ENCODE measurements at places on chromosomes 13 and 19.

DNA sequence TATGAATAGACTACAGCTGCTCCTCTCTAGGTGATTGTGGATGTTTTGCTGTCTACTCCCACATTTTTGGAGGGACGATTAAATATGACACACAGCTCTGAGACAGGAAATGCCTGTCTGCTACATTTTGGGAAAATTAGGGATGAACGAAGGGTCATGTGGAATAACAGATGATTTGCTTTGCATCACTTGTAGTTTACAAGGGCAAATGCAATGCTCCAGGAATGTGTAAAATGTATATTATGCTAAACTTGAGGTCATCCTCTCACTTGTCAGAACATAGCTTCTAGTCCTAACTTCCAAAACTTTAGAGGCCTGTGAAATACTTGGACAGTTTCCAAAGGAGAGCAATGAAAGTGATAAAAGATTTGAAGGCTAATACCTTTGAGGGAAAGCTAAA, 284.2 kb upstream of the DACH1 start:
- no peak for DNase-seq

DNA sequence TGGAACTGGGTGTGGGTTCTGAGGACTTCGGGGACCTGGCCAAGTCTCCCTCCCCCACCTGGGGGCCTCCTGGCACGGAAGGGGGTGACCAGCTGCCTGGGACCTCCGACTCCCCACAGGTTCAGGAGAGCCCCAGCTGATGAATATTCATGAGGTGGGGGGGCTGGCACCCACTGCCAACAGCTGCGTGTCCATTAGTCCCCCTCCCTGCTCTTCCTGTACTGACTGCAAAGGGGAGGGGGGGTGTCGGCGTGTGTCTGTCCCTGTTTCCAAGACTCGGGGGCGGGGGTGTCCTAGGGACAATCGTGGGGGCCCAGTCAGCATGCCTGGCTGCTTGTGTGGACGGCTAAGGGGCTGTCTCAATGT, 10.6 kb upstream of the NFIX start:
- no peak for DNase-seq

- no peak for DNase-seq
Measured at GRCh38 chr13:24355103-24355502, 45.7 kb downstream of the C1QTNF9 start.

DNA sequence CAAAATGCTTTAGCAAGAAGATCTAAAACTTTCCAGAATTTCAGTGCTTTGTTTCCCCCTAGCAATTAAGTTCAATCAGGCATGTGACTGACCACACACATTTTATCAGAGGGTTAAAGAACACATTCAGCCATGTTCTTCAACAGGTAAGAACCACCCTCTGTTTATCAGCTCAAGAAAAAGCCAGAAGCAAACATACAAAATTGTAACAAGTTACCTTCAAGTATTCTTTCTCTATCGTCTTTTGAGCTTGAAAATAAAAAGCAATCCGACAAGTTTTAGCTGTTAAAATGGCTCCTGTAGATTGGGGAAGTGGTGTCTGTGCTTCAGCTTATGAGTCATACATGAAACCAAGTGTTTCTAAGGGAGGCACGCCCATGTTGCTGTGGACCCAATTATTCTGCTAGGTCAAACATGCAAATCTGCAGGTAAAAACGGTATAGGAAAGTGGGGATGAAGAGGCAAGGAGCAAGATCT, at the start of gene ELF1:
Gene ELF1, minus strand, starts transcription at position 306 of the 477 bp plus-strand sequence. CDS start 37,262 bp downstream, outside the sequence.
- no peak for DNase-seq

DNA sequence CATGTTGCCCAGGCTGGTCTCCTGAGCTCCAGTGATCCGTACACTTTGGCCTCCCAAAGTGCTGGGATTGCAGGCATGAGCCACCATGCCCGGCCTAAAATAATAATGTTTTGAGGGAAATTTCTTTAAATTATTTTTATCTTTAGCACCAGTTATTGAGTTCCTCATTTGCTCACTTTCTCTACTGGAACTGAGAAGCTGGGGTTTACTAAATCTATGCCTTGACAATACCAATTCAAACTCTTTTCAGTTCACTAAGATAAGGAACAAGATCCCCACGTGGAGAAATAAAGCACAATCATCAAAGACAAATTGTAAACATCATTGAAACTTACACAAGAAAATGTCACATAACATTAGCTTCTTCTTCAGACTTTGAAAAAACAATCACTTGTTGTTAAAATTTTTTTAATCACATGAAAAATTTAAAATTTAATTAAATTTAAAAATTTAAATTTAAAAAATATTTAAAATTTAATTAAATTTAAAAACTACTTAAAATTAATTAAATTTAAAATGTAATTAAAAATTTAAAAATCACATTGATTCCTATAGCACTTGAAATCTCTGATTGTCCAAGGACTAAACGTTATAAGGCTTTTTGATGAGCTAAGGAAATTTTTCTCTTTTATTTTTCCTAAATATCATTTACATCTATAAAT, 25.2 kb upstream of the XPO4 start:
- DNase-seq, result no peak

- DNase-seq, result no peak
Measured at GRCh38 chr19:41569481-41570150, 6.3 kb upstream of the CEACAM21 start.

GRCh38 chr19:48926909-48927308, 6.6 kb upstream of the DHDH start:
- DNase-seq, result no peak

GRCh38 chr19:45522010-45522941, 15.0 kb downstream of the VASP start:
- no peak for DNase-seq

GRCh38 chr19:44539991-44540390, 10.5 kb upstream of the CEACAM20 start:
- DNase-seq, result no peak

DNA sequence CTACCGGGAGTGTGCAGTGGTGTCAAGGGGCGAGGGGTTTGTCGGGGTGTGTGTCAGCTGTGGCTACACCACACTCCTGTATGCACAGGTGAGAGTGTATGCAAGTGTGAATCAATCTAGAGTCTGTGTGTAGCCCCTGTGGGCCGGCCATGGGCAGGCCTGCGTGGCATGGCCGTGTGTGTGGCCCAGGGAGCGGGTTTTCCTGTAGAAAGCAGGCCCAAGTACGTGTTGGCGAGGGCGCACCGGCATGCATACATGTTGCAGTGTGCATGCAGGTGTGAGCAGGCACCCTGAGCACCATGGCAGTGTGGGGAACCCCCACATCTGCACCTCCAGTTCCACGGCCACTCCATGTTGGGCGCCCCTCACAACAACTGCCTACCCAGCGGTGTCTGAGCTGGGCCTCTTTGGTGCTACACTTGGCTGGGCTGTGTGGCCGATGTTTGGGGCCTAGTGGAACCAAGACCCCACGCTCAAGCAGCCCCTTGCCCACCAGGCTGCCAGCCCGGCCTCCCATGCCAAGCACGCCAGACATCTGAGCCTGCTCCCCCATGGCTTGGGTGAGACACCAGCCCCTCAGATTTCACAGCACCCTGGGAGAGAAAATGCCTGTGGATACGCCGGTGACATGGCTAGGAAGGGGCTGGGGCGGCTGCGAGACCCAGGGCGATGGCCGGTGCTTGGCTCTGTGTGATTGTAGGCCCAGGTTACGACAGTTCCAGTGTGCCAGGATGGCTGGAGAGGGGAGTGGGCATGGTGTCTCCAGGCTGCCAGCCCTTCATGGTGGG, 2.1 kb downstream of the NFIX start:
- no peak for DNase-seq

DNA sequence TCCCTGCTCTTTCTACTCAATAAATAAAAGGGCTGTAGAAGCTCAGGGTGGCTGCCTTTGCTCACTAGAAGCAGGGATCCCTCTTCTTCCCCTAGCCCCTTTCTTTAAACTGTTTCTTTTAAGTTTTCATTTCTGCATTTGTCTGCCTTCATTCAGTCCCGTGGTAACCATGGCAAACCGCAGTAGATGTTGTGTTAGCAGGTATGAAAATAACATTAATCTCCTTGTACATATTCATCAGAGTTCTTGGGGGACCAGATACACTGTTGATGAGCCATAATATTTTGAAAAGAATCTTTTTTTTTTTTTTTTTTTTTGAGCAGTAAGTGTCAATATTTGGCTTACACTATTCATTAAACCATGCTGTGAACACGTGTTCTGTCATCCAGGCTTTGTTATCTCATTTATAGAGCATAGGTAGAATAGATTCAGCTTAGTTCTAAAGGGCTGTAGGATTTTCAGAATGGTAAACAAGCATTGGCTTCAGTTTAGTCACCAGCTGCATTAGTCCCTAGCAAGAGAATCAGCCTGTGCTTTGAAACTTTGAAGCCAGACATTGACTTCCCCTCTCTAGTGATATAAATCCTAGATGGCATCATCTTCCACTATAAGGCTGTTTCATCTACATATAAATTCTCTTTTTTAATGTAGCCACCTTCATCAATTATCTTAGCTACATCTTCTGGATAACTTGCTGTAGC, 59.4 kb upstream of the SPRY2 start:
- no peak for DNase-seq

GRCh38 chr19:14028901-14029300, 953 bp downstream of the RLN3 start:
- DNase-seq, result no peak

DNA sequence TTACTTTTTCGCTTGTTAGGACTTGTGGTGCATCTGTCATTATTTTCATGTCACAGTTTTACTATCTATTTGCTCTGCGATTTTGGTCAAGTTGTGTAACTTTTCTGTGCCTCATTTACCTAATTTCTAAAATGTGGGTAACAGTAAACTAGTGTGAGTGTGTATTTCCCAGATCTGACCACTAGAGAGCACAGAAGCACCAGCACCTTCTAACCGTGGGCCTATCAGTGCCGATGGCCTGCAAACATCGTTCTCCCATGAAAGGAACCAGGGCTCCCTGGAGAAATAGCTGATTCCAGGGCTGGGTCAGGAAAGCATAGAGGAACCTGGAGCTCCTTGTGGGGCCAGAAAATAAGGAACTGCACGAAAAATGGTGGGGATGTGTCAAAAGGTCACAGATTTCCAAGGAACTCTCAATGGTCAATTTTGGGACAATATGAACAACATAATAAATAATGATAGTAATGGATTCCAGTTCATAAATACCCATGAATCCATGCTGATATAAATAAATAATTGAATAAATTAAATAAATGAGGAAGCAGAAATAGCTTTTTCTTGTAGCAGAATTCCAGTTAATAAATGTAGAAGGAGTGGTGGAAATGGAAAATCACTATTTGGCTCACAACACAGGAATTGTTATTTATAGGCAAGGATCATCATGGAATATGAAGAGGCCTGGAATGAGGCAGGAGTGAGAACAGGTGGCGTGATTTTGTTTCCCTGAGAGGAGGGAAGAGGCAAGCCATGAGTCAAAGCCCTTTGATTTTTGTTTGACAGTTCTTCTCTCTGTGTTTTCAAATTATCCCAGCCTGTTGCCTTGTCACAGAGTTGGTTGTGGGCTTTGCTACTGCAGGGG, 31.1 kb downstream of the CEACAM8 start:
- DNase-seq, result peak; percentile 49

DNA sequence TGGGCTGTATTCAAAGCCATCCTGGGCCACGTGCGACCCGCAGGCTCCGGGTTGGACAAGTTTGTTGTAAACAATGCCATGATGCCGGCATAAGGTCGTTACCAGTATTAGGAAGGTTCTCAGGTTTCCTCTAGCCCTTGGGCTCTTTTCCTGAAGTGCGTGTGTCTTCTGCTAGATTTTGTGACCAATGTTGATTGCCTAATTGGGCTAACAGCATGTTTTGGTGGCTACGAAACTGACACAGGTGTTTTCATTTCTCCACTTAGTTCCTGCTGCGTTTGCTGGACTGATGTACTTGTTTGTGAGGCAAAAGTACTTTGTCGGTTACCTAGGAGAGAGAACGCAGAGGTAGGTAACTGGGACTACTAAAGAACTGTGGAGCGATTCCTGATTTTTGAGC, 20.3 kb downstream of the ALOX5AP start:
- DNase-seq, result no peak

GRCh38 chr13:110780422-110780821, 66.9 kb downstream of the ING1 start:
- no peak for DNase-seq

DNA sequence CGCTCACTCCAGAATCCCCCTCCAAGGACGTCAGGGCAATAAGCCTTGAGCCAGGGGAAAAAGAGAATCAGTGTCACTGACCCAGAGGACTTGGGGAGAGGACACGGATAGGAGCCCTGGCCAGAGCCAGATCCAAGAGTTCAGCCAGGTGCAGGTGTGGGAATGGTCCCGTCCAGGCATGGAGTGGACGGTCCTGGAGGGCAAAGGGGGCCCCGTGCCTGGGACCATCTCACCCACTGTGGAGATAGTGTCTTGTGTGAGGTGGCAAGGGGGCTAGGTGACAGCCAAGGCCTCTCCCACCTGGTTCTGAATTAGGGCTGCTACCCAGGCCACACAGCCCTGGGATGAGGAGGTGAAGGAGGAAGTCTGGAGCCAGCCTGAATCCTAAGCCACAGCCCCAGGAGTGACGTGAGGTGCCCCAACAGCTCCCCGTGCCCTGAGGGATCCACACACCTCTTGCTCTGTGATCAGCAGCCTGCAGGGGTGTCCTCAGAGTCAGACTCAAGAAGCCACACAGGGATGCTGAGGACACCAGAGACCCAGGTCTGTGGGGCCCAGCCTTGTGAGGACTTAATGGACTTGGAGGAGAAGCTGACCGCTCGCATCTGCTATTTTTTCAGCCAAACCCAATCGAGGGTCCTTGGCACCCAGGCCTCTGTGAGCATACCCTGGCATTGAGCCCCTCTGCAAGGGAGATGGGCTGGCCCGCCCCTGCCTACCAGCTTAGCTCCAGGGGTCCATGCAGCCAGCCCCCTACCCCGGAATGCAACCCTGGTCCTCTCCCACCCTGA, 16.4 kb upstream of the ZNF14 start:
- no peak for DNase-seq

DNA sequence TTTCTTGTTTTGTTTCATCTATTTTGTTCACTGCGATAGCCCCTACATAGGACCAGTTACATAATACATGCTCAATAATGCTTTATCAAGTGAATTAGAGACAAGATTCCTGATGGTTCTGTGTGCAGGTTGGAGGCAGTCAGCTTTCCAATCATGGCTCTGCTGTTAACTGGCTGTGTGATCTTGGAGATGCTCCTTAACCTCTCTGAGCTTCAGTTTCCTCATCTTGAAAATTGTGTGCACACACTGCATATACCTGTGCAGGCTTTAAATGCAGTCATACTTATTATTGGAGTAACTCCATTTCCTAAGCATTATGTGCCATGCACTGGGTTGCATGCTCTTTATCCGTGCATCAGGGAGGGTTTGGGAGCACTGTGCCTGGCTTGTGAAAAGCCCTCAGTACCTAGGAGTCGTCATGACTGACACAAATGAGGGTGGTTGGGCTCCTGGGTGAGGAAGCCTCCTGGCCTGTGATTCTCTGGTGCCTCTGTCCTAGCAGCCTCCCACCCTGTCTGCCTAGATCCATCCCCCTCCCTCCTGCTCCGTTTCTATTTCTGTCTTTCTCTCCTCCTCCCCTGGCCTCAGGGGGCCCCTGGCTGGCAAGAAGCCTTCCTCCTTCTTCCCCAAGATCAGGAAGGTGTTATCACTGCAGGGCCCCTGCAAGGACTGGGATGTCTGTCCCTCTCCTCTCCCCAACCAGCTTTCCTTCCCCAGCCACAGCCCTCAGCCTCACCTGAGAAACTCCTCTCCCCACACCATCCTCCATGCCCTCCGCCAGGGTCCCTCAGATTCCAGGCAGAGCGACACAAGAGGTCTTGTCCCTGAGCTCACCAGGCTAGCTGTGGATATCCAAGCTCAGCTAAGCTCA, 8.7 kb downstream of the IFNL1 start:
- DNase-seq, result no peak
